T-helper 9 cell (primary cell): ENCODE measurements at places on chromosomes 6 and 20.

- DNase-seq = no peak
These were observed 5.1 kb downstream of the BRPF3 start for GRCh38 chr6:36201612-36202011.

DNA sequence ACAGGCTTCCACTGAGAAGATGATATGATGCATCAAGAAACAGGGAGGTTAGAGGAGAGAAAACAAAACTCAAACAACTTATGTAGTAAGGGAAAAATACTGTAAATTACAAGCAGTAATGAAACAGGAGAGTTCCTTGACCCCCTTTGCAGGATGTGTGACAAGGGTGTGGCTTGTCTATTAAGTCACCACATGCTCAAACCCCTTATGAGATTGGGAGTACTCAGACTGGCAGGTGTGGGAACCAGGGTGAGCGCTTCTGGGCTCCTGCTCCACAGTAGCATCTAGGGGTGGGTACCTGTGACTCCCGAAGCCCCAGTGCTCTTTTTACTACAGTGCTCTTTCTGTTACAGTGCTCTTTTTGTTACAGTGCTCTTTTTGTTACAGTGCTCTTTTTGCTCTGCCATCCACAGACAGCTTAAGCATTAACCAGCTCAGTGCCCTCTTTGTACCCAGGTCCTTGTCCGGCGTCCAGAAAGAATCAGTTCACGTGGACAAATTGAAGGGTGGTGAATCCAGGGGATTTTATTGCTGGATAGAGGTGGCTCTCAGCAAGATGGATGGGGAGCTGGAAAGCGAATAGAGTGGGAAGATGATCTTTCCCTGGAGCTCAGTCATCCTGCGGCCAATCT lies 28.7 kb downstream of the OLIG3 start:
- no peak for DNase-seq

DNA sequence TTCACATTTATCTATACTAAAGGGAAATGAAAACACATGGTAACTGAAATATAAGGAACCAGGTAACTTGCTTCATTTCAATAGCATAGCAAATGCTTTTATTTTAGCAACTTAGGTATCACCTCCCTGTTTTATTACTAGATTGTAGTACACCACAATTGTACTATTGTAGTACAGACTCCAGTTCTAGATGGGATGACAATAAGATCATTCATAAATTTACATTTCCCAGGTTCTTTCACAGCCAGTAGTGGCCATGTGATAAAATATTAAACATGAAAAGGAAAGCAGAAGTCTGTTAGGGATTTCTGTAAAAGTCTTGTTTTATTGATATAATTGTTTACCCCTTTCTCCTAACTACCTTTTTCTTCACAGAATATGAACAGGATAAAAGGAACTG lies 97.2 kb downstream of the LMBRD1 start:
- DNase-seq = no peak

DNA sequence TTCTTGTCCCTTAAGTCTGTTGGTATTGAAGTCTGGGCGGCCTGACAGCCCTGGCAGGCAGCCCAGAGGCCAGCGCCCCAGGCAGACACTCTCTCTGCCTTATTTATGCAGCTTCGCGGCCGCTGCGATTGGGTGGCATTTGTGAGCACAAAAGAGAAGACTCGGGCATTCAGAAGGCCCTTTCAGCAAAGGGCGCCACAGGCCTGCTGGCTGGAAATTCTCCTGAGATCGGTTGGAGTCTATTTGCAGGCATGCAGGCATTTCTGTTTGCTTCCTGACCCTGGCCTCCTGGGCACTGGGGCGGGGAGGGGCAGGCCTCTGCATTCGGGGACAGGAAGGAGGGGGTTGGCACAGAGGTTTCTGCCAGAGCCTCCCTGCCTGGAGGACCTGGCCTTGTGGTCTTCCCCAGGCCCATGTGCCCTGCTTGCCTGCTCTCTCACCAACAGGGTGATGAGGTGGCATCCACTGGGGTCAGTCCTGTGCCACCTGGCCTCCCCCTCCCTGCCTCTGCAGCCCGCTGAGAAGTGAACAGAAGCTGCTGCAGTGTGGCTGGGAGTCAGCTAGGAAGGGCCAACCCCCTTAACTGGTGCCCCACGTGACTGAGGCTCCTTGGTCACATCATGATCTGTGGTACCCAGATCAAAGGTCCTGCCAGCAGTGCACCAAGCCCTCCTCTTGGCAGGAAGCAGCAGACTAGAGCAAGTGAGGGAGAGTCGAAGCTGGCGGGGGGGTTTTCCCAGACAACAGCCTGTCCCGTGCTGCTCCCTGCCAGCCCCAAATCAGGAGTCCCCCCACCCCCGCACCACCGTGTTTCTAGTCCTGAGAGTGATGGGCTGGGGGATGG lies 16.6 kb upstream of the CCDC167 start:
- DNase-seq = peak; percentile 89

DNA sequence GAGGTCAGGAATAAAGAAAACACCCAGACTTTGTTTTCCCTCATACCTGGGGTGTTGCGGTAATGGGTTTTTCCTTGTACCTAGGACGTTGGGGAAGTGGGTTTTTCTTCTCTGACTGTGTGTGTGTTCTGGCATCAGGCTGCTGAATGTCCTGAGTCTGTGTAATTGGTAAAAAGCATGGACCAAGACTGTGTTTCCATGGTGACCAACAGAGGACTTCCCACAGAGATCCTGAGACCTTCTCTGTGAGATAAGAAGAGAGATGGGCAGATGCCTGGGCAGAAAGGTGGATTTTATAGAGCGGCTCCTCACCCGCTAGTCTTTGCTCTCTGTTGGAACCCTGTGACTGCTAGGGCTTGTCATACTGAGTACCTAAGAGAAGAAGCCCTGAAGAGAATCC lies 135.4 kb upstream of the GGTLC1 start:
- DNase-seq = no peak

DNA sequence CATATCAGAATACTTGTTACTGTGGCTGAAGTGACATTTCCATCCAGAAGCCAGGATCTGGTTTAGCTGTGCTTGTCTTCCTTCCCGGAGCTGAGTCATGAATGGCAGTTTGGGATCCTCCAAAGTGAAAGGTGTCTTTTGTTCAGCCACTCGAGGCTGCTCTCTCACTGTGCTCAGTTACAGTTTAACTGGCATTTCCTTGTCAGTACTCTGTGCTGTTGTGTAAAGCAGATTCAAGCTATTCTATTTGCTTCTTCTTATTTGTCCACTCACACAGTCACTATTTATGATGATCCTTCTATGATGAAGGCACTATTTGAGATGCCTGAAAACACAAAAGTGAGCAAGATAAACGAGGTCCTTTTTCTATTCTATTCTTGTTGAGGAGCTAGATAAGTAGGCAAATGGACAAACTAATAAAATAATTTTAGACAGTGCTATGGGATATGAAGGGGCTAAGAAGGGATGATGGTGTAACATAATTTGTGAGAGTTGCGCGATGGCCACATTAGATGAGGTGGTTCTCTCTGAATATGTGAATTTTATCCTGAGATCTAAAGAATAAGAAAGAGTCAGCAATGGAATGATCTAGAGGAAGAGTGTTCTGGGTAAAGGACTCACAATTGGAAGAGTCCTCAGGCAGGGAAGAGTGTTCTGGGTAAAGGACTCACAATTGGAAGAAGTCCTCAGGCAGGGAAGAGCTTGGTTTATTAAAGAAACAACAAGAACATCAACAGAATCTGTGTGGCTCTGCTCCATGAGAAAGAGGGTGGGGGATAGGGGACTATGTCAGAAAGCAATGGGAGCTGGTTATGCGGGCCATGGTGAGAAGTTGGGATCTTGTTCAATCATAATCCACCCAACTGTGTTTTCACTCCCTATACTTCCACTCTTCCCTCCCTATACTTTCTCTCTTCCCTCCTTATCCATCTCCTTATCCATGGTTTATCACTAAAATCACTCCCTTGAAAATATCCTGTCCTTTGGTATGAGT lies 40.1 kb downstream of the CYP24A1 start:
- DNase-seq = no peak

DNA sequence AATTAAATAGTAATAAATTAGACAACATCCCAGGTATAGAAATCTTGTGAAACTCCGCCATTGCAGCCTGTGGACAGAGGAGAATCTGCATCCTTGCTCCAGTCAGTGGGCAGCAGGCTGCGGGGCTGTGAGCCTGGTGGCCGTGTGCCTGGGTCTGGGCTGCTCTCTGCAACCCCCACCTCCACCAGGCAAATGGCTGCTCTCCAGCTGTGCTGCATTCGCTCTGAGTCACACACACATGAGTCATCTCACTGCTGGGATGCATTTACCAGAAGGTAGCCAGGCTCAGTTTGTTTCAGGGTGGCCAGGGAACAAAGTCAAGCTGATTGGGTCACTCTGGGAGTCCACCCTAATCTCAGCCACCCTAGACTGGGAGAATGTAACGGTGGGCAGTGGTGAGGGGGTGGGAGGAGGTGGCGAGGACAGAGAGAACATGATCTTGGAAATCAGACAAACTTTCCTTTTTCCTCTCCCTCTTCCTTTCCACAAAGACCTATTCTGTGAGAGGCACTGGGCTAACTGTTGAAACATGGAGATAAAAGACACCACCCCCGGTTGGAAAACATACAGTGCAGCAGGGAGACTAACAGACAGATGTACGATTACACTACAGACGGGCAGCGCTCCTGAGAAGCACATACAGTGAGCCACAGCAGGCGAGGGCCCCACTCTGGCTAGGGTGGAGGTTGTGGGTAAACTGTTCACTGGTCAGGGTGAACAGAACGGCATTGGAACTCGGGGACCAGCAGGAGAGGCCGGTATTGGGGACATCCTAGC lies 59.2 kb downstream of the TRAM2 start:
- no peak for DNase-seq

DNA sequence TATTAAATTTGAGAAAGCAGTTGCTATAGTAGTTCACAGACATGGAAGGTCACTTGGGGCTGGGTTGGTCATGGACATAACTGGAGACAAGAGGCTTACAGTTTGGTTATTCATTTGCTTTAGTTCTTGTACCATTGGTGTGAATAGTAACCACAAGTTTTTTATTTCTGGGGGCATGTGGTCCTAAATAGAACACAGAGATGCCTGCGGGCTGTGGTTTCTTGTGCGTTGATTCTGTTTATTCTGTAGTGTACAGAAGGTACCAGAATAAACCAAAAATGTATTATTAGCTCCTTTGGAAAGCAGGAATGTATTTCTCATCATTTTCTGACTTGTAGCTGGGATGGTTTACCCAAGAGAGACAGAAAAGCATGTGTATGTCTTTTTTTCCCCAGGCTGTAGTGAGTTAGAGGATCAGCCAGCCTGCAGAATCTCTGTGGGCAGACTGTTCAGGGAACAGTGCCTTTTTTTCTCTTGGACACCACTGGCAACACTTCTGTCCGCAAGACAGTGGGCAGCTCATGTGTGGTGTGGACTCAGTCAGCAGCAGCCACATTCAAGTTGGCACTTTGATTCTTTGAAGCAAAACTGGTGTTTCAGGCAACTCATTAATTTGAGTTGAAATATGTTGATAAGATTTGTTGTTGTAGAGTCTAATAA lies 122.1 kb downstream of the LRRC1 start:
- DNase-seq = no peak

GRCh38 chr6:56838016-56838555 lies 116.8 kb upstream of the BEND6 start:
- no peak for DNase-seq

DNA sequence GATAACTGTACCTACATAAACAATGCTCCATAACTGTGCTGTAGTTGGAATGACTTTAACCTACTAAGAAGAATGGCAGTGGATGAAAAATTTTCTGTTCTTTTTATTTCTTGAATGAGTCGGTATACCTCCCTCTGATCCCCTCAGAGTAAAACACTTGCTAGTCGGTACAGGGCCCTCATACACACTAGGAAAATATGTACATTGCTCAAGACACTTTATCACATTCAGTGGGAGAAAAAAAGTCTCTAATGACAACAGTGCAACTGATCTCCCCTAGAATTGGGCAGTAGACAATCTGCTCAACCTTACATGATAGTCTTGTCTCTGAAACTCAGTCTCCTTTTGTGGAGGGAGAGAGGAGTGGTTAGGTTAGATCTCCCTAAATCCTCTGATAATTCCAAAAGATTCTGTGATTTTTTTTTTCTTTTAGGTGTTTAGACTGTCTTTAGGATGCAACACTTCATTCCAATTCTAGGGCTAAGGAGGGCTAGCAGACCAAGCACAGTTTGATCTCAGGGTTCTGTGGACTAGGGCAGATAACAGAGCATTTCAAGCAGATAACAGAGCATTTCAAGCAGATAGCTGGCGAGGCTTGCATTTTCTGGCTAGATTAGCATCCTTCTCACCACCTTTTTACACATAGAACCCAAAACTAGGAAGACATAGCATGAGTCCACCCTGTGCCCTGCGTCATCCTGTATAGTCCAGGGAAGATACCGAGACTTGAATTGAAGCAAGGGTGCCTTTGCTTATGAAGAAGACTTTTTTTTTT lies 100.3 kb upstream of the TNFAIP3 start:
- no peak for DNase-seq

DNA sequence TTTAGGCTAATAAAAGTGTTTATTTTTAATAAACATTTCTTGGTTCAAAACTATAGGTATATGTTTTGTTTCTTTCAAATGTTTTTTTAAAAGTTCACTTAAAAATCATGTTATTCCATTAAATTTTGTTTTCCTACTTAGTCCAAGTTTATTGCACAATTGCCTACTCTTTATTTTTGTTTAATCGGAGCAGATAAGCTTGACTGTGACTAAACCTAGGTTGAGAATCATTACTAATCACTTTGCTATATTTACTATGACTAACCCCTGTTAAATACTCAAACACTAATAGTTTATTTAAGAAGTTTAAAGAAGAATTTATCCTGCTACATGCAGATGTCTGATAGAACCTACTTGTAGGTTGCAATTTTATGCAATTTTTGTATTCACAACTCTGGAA lies 18.8 kb downstream of the MAP3K4 start:
- no peak for DNase-seq

DNA sequence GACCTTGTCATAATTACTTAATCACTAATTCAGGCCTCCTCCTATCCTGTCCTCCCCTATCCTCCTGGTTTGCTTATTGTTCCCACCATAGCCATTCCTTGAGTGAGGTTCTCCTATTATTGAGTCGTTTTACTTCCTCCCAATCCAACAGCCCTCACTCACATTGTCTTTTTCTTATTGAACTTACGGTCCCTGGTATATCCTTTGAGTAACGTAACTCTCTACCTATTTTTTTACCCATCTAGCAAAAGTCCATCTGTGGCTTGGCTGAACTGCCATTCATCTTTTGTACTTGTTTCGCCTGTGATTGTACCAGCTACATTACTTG lies 43.1 kb downstream of the DEK start:
- DNase-seq = no peak
